ENCODE measurements at places on chromosomes 5 and 9.

DNA sequence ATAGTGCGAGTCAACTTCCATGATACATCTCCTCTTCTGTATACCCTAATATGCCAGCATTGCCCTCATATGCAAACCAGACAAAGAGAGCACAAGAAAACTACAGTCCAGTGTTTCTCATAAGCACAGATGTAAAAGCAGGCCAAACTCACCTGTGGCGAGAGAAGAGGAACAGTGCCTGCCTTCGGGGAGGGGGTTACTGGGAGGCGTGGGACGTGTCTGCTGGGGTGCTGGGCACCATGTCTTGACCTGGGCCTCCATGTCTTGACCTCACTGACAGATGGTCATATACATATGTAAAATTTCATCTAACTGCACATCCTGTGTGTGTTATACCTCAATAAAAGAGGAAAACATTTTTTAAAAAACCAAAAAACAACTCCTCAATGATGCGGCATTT is 159.3 kb upstream of the PPP1R26 start:
- no peaks in the 10 kb centered on the region for H3K4me1 ChIP-seq
- H3K4me3 ChIP-seq, result no peak overlapping the region
- no peaks in the 10 kb centered on the region for H3K27me3 ChIP-seq
- DNase-seq, result no peak

- H3K27me3 ChIP-seq, result no peaks in the 10 kb centered on the region
- DNase-seq, result no peak
- H3K36me3 ChIP-seq, result no peaks in the 10 kb centered on the region
- H3K4me3 ChIP-seq, result no peak overlapping the region
These were observed 98.0 kb downstream of the EDIL3 start for GRCh38 chr5:84286662-84287061.

- no peaks in the 10 kb centered on the region for H3K36me3 ChIP-seq
- H3K4me1 ChIP-seq, result no peaks in the 10 kb centered on the region
- no peak for DNase-seq
- H3K4me3 ChIP-seq, result no peak overlapping the region
- no peaks in the 10 kb centered on the region for H3K27me3 ChIP-seq
These were observed 243.1 kb downstream of the FBXO4 start for GRCh38 chr5:42168091-42168670.

GRCh38 chr9:123471843-123472570 is 116.0 kb downstream of the CRB2 start:
- no peak for DNase-seq
- no peak overlapping the region for H3K27ac ChIP-seq
- H3K27me3 ChIP-seq, result no peaks in the 10 kb centered on the region
- no peak overlapping the region for H3K4me3 ChIP-seq

- H3K27me3 ChIP-seq, result no peaks in the 10 kb centered on the region
- DNase-seq, result no peak
- no peak overlapping the region for H3K27ac ChIP-seq
- H3K4me1 ChIP-seq, result no peaks in the 10 kb centered on the region
- no peak overlapping the region for H3K4me3 ChIP-seq
These were observed 152.3 kb downstream of the TSSK1B start for GRCh38 chr5:113282472-113282871.

GRCh38 chr5:116543501-116543900 is 31.1 kb downstream of the SEMA6A start:
- no peak overlapping the region for H3K4me3 ChIP-seq
- H3K27ac ChIP-seq, result no peak overlapping the region
- H3K36me3 ChIP-seq, result no peaks in the 10 kb centered on the region
- no peaks in the 10 kb centered on the region for H3K4me1 ChIP-seq
- no peak for DNase-seq
- no peaks in the 10 kb centered on the region for H3K27me3 ChIP-seq

DNA sequence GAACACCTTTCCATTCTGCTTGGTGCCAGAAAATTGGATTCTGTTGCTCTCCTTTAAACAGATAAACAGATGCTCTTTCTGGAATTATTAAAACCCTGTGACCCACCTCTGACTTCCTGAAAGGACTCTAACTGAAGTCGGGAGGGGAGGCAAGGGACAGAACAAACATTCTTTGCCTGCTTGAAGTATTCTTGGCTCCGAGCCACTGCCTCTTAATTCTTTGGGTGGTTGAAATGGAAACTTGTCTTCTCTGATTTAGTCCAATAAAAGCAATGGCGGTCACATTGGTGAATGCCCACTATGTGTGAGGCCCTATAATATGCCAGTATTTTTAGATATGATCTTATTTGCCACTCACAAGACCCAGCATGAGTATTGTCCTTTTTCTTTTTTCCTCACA is 236.8 kb downstream of the SLIT3 start:
- no peaks in the 10 kb centered on the region for H3K36me3 ChIP-seq
- H3K4me3 ChIP-seq, result no peak overlapping the region
- DNase-seq, result no peak
- no peak overlapping the region for H3K27ac ChIP-seq

DNA sequence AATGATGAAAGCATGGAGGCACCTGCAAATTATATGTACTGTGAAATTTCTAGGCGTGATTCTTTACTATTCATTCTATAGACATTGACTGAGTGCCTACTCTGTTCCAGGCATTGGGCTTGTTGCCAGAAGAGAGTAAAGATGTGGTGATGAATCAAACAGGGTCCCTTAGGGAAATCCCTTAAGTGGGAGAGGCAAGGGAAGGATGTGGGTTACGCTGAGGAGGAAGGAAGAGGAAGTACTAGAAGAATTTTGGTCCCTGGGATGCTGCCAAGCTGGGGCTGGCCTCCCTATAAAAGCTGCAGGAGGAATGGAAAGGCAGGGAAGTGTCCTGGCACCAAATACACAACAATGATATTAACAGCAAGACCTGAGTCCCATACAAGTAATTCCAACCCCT is 76.7 kb upstream of the SPOCK1 start:
- no peak for DNase-seq
- no peaks in the 10 kb centered on the region for H3K4me1 ChIP-seq
- H3K36me3 ChIP-seq, result no peaks in the 10 kb centered on the region

DNA sequence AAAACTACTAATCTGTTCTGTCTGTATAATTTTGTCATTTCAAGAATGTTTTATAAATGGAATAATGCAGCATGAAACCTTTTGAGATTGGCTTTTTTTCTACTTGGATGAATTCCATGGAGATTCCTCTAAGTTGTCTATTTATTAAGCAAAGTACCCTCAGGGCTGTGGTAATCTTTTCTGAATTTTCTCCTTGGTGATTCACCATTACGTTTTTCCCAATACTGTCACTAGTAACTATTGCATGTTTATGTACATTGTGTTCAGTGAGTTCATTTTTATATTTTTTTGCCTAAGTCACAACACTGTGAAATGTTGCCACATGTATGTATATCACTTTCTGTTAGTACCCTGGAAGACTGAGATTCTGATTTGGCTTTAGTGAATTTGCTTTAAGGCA is 177.0 kb upstream of the GRIN3A start:
- no peak overlapping the region for H3K4me3 ChIP-seq
- no peaks in the 10 kb centered on the region for H3K36me3 ChIP-seq
- no peak for DNase-seq
- no peaks in the 10 kb centered on the region for H3K27me3 ChIP-seq

DNA sequence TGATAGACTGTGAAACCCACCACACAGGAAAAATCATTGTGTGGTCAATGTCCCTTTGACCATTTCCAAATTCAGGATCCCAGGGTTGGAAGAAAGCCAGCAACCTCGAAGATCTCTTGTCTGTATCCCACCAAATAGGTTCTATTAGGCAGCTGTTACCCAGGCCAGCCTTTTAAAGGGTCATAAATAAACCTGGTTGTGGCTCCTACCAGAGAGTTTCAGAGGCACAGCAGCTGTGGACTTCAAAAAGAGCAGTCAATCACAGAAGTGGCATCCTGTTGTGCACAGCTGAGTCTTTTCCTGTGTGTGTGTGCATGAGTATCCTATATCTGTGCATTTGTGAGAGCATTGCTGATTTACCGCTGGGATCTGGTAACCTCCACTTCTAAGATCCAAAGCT is 23.7 kb upstream of the OR2S2 start:
- no peaks in the 10 kb centered on the region for H3K4me1 ChIP-seq
- DNase-seq, result no peak

DNA sequence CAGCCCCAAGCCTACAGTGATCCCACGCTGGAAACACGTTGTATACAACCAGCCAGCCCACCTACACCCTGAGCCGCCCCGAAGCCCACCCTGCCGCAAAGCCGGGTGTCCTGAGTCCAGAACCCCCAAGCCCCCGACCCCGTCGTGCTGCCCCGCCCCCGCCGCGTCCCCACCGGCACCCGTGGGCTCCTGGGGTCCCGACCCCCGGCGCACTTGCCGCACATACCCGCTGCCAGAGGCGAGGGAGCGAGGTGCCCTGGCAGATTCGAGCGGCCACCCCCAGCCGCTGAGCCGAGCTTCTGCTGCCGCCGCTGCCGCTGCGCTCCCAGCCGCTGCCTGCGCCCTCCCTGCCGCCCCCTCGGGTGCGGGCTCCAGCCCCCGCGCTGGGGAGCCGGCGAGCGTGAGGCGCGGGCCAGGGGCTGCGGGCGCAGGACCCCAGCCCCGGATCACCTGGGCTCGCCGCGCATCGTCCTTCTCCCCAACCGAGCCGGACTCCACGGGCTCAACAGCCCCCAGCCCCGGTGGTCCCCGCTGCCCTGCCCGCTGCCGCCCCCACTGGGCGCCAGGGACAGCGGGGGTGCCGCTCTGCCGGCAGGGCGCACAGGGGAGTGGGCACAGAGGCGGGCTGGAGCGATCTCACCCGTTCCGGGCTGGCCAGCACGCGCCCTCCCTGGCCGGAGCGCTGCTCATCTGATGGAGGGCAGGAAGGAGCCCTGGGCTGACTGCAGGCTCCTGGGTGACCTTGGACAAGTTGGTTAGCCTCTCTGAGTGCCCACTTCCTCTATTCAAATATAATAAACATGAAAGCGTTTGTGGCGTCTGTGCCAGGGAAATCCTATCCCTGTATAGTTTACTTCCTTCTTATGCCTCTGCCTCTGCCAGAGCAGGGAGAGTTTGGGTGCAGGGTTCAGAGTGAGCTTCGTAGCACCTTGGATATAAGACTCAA is at the start of gene HTR4:
Gene HTR4, minus strand, starts transcription at position 692 of the 946 bp plus-strand sequence. CDS start 17,513 bp downstream, outside the sequence.
- H3K36me3 ChIP-seq, result no peaks in the 10 kb centered on the region
- no peak for DNase-seq
- H3K4me1 ChIP-seq, result peaks cover 5% of the 10 kb centered on the region
- no peak within 1 kb of the TSS for H3K27ac ChIP-seq
- peaks cover 41% of the 10 kb centered on the region for H3K27me3 ChIP-seq
- H3K4me3 ChIP-seq, result no peak within 1 kb of the TSS

GRCh38 chr9:91073811-91074771 is 272.5 kb downstream of the SYK start:
- H3K4me3 ChIP-seq, result no peak overlapping the region
- H3K27me3 ChIP-seq, result no peaks in the 10 kb centered on the region
- no peak for DNase-seq
- H3K4me1 ChIP-seq, result peaks cover 39% of the 10 kb centered on the region
- H3K36me3 ChIP-seq, result no peaks in the 10 kb centered on the region

DNA sequence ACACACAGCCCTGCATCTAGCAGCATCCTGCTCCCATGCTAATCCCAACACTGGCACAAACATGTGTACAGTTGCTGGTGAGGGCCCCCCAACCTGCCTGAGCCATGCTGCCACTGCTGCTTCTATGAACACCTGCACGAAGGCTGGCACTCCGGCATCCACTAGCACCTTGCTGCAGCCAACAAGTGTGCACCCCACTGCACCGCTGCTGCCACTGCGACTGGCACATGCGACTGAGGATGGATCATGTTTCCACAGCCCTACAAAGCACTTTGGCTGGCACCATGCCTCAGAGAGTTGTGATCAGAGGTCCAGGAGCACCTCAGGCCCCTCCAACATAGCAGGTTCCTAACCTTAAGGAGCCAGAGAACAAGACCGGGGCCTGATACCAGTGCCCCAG is 7.8 kb upstream of the PDCD1LG2 start:
- no peaks in the 10 kb centered on the region for H3K27me3 ChIP-seq
- DNase-seq, result no peak
- no peak overlapping the region for H3K27ac ChIP-seq
- no peaks in the 10 kb centered on the region for H3K36me3 ChIP-seq
- H3K4me3 ChIP-seq, result no peak overlapping the region
- H3K4me1 ChIP-seq, result peaks cover 10% of the 10 kb centered on the region

GRCh38 chr9:36789886-36790285 is 217.2 kb downstream of the MELK start:
- H3K4me3 ChIP-seq, result no peak overlapping the region
- H3K27ac ChIP-seq, result no peak overlapping the region
- no peaks in the 10 kb centered on the region for H3K4me1 ChIP-seq
- H3K36me3 ChIP-seq, result no peaks in the 10 kb centered on the region

- H3K27me3 ChIP-seq, result peaks cover 54% of the 10 kb centered on the region
- DNase-seq, result no peak
- no peaks in the 10 kb centered on the region for H3K36me3 ChIP-seq
- H3K27ac ChIP-seq, result peak overlapping the region; percentile 94
These were observed 6.5 kb upstream of the EGFL7 start for GRCh38 chr9:136656183-136656738.

DNA sequence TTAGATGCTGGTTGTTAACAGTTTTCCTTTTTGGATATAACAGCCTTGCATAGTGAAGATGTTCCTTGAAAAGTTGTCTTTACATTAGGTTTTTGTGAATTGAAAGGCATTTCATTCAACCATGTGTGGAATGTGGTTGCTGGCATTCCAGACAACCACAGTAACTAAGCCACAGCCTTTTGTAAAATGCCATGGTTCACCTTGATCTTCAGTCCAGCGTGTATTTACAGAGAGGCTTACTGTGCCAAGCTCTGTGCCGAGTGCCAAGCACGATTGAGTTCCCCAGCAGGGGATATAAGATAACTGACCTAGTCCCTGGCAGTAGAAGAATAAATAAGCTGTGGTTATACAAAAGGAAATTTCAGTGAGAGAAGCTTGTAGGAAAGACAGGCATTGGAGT is 4.9 kb downstream of the EXOSC2 start:
- no peak overlapping the region for H3K4me3 ChIP-seq
- peak; percentile 2 for DNase-seq
- H3K27me3 ChIP-seq, result no peaks in the 10 kb centered on the region
- peaks cover 14% of the 10 kb centered on the region for H3K4me1 ChIP-seq
- H3K27ac ChIP-seq, result no peak overlapping the region

GRCh38 chr9:101453776-101454570 is 18.4 kb upstream of the ALDOB start:
- no peak overlapping the region for H3K4me3 ChIP-seq
- no peak overlapping the region for H3K27ac ChIP-seq
- no peak for DNase-seq

GRCh38 chr9:127635201-127635735 is 23.2 kb downstream of the STXBP1 start:
- DNase-seq, result no peak
- no peak overlapping the region for H3K4me3 ChIP-seq
- no peaks in the 10 kb centered on the region for H3K36me3 ChIP-seq
- no peaks in the 10 kb centered on the region for H3K27me3 ChIP-seq

- H3K4me1 ChIP-seq, result peaks cover 6% of the 10 kb centered on the region
- H3K27ac ChIP-seq, result no peak overlapping the region
- H3K4me3 ChIP-seq, result no peak overlapping the region
- no peak for DNase-seq
- H3K27me3 ChIP-seq, result no peaks in the 10 kb centered on the region
These were observed 327.8 kb downstream of the ENC1 start for GRCh38 chr5:74312746-74313145.
